ENCODE measurements at places on chromosomes 7 and 10.

DNA sequence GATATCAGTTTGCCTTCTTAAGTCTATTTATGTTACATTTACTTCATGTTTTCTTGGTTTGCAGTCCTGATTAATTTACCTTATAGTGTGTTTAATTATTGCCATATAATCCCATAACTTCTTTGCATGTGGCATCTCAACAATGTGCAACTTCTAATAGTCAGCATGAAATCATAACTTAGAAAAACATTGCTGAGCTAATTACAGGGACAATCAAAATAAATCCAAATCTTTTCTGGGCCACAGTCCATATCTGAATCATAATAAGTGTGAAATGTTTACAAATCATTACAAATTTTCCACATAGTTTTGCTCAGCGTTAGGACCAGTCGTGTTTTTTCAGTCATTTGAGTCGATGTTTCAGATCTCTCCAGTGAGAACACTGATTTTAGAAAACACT is 29.1 kb upstream of the CABCOCO1 start:
- no peak for DNase-seq

DNA sequence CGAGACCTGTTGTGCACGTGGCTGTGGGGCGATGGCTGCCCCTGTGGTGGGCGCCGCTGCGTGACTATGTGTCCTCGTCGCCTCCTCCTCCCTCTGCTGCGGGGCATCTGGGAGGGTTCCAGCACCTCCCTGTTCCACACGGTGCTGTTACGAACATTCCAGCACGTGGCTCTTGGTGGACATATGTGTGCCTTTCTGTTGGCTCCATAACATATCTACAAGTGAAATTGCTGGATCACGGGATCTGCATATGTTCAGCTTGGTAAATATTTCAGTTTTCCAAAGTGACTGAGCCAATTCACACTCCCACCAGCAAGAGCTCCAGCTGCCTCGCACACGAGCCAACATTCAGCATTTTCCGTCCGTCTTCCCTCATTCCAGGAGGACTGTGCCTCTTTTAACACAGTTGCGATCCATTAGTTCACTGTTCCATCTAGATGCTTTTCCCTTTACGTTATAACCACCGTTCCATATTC is 25.1 kb downstream of the SNX8 start:
- DNase-seq = no peak

- DNase-seq = no peak
Measured at GRCh38 chr10:6069081-6069931, 7.1 kb upstream of the IL2RA start.

DNA sequence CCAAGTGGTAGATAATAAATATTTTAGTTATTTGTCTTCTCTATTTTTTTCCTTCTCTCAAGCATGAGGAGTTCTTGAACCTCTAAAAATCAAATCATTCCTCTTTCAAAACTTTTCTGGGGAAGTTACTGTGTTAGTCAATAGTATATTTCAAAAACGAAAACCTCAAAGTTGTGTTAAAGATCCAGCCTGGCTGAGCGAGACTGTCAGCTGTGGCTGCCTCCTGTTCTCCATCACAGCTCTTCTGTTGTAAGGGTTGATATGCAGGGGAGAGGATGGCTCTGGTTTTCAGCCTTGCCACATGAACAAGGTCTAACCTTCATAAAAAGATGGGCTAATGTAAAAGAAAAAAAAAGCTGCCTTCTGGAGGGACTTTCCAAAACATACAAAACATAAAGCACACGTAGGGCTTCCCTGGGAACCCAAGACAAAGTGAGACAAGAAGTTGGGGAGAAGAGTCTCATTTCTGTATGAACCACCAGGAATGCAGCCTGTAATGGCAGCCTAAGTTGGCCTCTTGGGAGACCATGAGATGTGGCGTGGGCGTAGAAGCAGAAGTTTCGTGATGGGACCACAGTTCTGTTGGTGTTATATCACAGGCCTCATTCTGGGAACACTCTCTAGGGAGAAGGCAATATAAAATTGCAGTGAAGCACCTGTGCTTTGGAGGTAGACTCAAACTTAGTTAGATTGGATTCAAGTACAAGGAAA is 77.9 kb upstream of the FHIP2A start:
- DNase-seq = no peak

GRCh38 chr7:50754684-50755083 is 28.0 kb downstream of the GRB10 start:
- DNase-seq = no peak

DNA sequence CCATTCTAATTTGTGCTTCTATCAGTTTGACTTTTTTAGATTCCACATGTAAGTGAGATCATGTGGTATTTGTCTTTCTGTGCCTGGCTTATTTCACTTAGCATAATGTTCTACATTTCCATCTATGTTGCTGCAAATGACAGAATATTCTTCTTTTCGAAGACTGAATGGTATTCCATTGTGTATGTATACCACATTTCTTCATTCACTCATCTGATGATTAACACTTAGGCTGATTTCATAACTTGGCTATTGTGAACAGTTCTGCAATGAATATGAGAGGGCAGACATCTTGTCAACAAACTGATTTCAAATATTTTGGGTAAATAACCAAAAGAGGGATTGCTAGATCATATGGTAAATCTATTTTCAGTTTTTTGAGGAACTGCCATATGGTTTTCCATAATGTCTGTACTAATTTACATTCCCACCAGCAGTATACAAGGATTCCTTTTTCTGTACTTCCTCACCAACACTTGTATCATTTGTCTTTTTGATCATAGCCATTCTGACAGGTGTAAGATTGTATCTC is 52.9 kb downstream of the ZNF22 start:
- no peak for DNase-seq

DNA sequence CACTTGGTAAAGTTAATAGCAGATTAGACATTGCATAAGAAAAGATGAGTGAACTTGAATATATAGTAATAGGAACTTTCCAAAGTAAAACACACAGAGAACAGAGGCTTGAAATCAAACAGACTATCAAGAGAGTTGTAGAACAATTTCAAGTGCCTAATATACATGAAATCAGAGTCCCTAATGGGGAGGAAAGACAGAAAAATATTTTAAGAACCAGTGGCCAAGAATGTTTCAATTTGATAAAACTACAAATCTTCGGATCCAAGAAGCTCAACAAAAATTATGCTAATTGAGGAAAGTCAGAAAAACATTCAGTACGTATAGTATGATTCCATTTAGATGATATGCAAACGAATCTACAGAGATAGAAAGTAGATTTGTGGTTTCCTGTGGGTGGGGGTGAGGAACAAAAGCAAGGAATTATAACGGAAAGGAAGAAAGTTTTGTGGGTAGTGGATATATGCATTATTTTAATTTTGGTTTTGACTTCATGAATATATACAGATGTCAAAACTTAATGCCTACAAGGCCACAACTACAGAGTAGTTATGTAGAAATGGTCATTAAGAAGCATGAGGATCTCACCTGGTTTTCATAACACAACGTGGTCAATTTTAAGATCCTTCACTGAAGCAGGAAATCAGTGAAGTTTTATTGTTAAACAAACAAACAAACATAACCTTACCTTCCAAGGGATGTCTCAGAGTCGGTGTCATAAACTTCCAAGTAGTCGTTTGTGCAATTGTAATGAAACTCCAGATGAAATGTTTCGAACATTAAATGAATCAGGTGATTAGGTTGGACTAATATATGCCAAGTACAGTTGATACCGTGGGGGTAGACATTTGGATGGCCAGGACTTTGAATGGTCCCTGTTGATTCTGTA is 62.0 kb downstream of the CUBN start:
- DNase-seq = no peak

- DNase-seq = peak; percentile 89
Measured at GRCh38 chr7:2863461-2864066, 19.5 kb upstream of the GNA12 start.

DNA sequence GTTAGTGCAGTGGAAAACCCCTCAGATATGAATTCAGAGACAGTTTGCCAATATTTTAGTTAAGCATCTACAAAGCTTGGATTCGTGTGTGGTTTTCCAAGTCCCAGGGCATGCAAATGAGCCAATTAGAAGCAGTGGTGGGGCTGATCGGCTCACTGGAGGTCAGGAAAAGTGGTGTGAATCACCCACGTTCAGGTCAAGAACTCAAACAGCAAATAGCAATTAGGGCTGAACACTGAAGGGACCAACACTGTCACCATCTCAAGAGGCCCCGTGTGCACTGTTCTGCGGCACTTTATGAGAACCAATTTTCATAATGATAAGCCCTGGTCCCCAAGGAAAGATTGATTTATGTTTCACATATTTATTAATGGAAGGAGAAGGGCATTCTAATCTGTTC is 68.9 kb downstream of the ADARB2 start:
- no peak for DNase-seq

GRCh38 chr7:44761207-44762161 is 12.8 kb downstream of the ZMIZ2 start:
- peak; percentile 78 for DNase-seq

DNA sequence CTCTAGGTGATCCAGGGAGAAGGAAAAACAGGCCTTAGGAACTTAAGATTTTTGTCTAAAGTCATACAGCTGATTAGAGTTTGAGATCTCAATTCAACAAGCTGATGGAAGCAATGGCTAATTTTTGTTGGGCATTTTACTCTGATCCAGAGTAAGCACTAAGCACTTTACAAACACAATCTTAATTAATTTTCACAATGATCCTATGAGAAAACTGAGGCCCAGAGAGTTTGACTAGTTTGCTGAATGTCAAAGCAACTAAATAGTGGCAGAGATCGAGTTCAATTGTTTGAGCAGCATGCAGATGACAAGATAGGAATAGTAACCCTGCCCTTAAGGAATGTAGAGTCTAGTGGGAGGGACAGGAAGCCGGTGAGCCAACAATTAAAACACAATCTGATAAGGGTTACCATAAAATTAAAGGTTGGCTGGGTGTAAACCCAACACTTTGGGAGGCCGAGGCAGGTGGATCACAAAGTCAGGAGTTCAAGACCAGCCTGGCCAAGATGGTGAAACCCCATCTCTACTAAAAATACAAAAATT is 13.5 kb upstream of the RPEL1 start:
- no peak for DNase-seq

- no peak for DNase-seq
Measured at GRCh38 chr7:28960071-28960840, 2.1 kb upstream of the TRIL start.

DNA sequence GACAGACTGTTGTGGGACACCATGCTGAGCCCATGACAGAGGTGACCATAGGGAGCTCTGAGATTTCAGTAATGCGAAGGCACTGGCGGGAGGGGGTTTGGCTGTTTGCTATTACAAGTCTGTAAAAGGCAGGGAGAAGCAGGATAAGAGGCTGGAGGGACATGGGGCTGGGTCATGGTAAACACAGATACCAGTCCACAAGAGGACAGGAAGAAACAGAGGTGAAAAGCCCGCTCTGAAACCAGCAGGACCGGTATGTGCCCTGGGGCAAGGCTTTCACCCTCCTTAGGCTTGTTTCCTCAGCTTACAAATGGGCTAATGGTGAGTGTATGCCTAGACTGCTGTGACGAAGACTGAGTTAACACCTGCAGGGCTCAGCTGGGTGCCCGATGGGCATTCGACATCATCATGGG is 34.1 kb downstream of the ANXA11 start:
- DNase-seq = peak; percentile 87

- DNase-seq = no peak
Measured at GRCh38 chr7:92313055-92313454, 67.3 kb downstream of the ANKIB1 start.

DNA sequence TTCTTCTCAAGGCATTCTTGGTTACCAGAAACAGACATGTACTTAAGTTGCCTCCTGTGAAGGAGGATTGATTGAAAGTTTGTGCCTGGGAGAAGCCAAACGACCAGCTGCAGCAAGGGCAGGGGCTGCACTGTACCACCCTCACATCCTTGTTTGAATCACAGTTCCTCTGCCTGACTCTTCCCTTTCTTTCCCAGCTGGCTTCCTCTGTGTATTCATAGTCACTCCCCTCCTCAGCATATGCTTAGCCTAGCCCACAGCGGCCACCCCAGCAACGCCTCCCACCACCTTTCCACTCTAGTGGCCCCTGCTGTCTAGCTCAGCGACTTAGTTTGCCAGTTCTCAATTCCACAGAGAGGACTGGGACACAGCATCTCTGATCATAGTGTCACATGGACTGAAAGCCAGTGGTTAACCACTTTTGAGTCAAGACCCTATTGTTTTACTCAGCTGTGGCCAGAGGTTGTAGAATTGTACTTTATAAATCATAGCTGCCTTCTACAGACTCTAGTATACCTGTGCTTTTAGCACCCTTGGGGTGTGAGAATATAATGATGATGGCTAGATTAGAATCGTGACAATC is 643.0 kb downstream of the SUGCT start:
- DNase-seq = no peak

- DNase-seq = no peak
Measured at GRCh38 chr10:33031171-33031570, 73.1 kb upstream of the ITGB1 start.

- DNase-seq = no peak
Measured at GRCh38 chr10:20976891-20977290, 79.8 kb upstream of the NEBL start.

DNA sequence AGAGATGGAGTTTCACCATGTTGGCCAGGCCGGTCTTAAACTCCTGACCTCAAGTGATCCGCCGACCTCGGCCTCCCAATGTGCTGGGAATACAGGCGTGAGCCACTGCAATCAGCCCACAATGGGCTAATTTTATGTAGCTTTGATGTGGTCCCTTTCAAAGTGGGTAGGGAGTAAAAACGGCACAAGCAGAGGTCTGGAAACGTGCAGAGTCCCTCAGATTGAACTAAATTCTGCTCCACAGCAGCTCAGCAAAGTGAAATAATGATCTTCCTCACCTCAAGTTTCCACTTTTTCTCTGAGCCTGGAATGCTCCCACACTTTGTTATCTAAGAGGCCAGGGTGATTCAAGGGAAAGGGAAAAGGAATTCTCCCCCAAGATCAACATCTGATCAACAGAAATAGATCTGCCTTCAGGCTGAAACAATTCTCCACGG is 6.1 kb downstream of the CCDC3 start:
- DNase-seq = no peak

- DNase-seq = no peak
Measured at GRCh38 chr10:71203124-71203523, 9.2 kb upstream of the UNC5B start.

- DNase-seq = no peak
Measured at GRCh38 chr10:107362306-107362705, 197.8 kb upstream of the SORCS1 start.

- no peak for DNase-seq
Measured at GRCh38 chr10:34249634-34250033, 565.5 kb downstream of the PARD3 start.

GRCh38 chr10:87658858-87659555 is 671 bp upstream of the PAPSS2 start:
- no peak for DNase-seq

DNA sequence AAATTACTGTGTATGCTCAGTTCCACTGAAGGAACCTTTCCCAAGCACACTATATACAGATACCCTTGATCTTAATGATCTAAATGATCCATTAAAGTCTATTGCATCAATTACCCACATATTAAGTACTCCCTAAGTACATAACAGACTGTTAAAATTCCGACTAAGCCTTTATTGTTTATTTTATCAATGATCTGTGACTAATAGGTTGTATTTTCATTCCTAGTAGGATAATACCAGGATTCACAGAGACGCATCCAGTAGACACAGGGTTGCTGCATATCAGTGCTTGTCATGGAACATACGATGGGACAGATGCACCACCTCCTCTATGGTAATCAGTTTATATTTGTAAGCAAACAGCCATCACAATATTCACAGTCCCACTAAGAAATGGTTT is 159.6 kb upstream of the SLC26A5 start:
- DNase-seq = no peak

- DNase-seq = no peak
Measured at GRCh38 chr10:124083740-124084397, 9.5 kb downstream of the CHST15 start.

All from ureter (tissue), 1 donor.